Activated B cell treated with CpG ODN at 0.5 μM for 24 hours (primary cell): ENCODE measurements at places on chromosomes 4 and X. TPM values are rescaled to one million over a fixed set of nuclear protein-coding genes. Genes with fewer than 3 reads are reported as not detected.

DNA sequence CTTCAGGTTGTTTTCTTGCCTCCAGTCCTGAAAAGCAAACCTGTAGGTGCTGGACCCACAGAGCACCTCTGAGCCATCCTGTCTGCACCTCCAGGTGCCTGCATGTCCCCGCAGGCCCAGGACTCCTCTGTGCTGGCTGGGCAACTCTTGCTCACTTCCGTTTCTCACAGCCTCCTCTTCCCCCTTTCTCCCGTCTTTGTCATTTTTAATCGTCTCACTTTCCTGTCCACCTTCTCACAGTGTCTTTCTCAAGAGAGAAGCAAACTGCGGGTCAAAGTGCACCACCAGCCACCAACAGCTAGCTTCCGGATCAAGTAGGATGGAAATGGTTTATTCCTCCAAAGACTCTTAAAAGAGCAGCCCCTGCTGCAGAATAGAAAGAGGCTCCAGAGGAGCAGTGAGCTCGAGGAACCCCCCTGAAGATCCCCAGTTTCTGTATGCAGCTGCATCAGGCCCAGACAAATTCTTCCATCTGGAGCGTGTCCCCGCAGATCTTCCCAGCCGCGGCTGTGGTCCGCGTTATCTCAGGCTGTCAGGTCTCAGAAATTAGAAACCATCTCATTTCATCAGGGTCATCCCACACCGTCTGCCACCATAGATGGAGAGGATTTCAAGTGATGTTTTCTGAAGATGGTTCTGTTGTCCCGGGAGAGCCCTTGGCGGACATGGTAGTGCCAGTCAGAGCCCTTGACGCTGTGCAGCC is 87.7 kb downstream of the FHDC1 start:
- no peak overlapping the region for H3K4me3 ChIP-seq
- no peaks in the 10 kb centered on the region for H3K27me3 ChIP-seq
- no peak for DNase-seq
- no peaks in the 10 kb centered on the region for H3K36me3 ChIP-seq
- peaks cover 2% of the 10 kb centered on the region for H3K4me1 ChIP-seq
- H3K27ac ChIP-seq: no peak overlapping the region

The ARAP2 gene
- 55.7 and 59.1 TPM in 2 replicates for total RNA-seq

DNA sequence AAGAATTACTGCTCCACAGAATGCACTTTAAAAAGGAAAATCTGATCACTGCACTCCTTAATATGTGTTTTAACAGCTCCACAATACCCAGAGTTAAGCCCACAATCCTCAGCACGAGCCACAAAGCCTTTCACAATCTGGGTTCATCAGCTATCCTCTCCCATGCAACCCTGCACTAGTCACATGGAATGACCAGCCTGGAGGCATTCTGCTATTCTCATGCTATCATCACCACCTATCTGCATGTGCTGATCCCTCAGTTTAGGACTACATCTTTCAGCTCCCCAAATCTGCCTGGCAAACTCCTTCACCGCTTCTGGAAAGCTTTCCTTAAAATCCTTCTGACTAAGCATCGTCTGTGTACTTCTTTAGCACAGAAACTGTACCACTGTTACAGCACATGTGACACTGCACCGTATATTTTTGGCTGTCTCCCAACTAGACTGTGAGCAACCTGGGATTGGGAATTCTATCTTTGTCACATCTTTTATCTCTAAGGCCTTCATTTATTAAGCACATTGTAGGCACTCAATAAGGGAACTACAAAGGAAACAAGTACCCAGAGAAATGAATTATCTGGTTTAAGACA is 18.3 kb upstream of the EIF1AX start:
- no peak overlapping the region for H3K4me3 ChIP-seq
- no peaks in the 10 kb centered on the region for H3K27me3 ChIP-seq
- H3K36me3 ChIP-seq: peaks cover 52% of the 10 kb centered on the region
- no peak overlapping the region for H3K27ac ChIP-seq
- no peaks in the 10 kb centered on the region for H3K4me1 ChIP-seq
- DNase-seq: no peak

DNA sequence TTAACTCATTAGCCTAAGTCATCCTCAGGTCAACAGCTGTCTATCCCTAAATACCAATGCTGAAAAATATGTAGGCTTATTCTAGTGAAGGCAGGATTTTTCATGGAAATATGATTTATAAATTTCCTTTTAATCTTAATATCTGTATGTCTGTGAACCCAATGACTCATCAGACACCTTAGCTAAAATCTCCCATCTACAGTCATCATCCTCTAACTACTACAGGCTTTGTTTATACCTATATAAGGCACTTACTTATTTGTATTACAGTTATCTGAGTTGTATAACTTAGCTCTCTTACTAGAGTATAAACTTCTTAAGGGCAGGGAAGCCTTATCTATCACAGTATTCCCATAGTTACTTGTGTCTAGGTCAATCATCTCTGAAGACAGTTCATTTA is 24.2 kb downstream of the AMMECR1 start:
- peaks cover 2% of the 10 kb centered on the region for H3K36me3 ChIP-seq
- H3K4me3 ChIP-seq: no peak overlapping the region
- H3K27me3 ChIP-seq: no peaks in the 10 kb centered on the region

DNA sequence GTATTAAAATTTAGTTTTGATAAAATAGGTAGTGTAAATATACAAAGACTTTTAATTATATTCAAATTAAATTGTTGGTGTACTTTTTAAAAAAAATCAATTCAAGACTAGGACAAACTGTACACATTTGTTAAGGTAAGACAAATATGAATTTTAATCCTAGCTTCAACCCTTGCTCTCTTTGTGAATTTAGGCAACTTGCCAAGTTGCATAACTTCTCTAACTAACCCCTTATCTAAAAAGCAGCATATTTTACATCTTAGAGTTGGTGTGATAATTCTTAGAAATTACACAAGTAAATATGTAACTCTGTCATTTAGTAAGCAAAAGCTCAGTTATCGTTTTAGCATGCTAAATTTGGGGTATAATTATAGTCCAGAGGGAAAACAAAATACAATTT is 78.1 kb upstream of the FSTL5 start:
- no peaks in the 10 kb centered on the region for H3K36me3 ChIP-seq
- no peak overlapping the region for H3K4me3 ChIP-seq
- DNase-seq: no peak
- H3K27ac ChIP-seq: no peak overlapping the region
- H3K4me1 ChIP-seq: no peaks in the 10 kb centered on the region

- no peaks in the 10 kb centered on the region for H3K4me1 ChIP-seq
- no peak for DNase-seq
- no peak overlapping the region for H3K4me3 ChIP-seq
- H3K27me3 ChIP-seq: peaks cover 2% of the 10 kb centered on the region
Observed at GRCh38 chr4:3689006-3689405, 77.2 kb upstream of the ADRA2C start.

The REPS2 gene
- 1.6 and 2.0 TPM in 2 replicates for total RNA-seq

DNA sequence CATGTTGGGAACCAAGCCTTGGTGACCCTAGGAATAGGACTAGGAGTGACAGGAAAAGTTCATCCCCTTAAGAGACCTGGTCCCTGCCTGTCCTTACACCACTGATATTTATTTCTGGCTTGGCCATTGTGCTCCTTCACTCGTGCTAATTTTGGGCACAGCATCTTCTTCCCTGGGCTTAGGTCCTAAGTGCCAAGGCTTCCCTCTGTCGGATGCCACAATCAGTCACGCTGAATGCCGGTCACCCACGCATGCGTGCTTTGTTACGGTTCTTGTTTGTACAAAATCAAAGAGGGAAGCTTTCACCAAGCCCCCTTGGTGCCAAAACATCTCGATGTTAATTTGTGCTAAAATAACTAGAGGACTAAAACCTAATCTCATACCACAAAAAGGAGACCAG is 17.4 kb upstream of the MAP3K15 start:
- H3K36me3 ChIP-seq: peaks cover 15% of the 10 kb centered on the region
- no peak overlapping the region for H3K4me3 ChIP-seq
- H3K27ac ChIP-seq: no peak overlapping the region
- no peaks in the 10 kb centered on the region for H3K4me1 ChIP-seq
- no peaks in the 10 kb centered on the region for H3K27me3 ChIP-seq

- no peak for DNase-seq
- H3K4me1 ChIP-seq: no peaks in the 10 kb centered on the region
- H3K36me3 ChIP-seq: peaks cover 53% of the 10 kb centered on the region
- H3K4me3 ChIP-seq: no peak overlapping the region
- H3K27ac ChIP-seq: no peak overlapping the region
- H3K27me3 ChIP-seq: no peaks in the 10 kb centered on the region
Observed at GRCh38 chrX:40705658-40706312, 29.6 kb downstream of the MED14 start.

The SOWAHB gene
- not detected in 2 replicates for total RNA-seq

DNA sequence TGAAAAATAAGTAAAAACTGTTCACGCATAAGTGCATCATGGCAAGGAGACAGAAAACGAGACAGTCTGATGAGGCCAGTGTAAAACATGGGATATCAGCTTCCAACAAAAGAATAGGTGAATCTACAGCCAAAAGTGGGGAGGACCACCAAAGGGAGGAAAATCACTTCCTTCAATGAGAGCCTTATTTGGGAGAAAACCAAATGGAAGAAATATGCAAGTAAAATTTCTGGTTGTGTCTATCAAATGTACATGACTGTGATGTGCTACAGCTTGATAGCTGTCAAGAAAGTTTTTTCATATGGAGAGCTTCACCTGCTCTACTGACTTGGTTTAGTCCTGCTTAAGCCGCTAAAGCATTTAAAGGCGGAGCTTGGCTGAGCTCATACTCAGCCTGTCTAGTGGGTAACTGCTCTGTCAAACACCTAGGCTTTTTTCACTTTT is 66.2 kb downstream of the MAGEA1 start:
- peaks cover 5% of the 10 kb centered on the region for H3K27me3 ChIP-seq
- no peak overlapping the region for H3K27ac ChIP-seq
- DNase-seq: no peak
- H3K36me3 ChIP-seq: no peaks in the 10 kb centered on the region

DNA sequence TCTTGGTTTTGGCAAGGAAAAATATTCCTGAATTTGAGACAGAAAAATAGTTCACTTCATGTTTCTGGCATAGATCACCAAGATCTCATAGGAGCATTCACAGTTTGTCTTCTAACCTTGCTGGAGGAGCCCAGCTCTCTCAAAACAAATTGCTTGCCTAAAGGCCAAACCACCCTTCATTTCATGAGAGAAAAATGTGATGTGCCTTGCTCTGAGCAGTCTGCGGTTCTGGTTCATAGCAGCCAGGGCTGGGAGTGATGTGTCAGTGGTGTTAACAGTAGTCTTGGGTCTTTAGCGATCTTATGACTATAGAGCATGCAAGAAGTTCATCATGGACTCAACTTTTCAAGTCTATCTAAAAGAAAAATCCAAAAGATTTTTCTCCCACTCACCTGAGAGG is 183.3 kb downstream of the DCLK2 start:
- H3K4me3 ChIP-seq: no peak overlapping the region
- DNase-seq: no peak
- H3K36me3 ChIP-seq: peaks cover 49% of the 10 kb centered on the region
- H3K4me1 ChIP-seq: no peaks in the 10 kb centered on the region
